Fibroblast of the aortic adventitia (primary cell): ENCODE measurements at places on chromosomes 13 and 19. TPM values are rescaled to one million over a fixed set of nuclear protein-coding genes. Genes with fewer than 3 reads are reported as not detected.
A peak's percentile ranks its signal among the peaks of the same experiment; 100 is the strongest.

DNA sequence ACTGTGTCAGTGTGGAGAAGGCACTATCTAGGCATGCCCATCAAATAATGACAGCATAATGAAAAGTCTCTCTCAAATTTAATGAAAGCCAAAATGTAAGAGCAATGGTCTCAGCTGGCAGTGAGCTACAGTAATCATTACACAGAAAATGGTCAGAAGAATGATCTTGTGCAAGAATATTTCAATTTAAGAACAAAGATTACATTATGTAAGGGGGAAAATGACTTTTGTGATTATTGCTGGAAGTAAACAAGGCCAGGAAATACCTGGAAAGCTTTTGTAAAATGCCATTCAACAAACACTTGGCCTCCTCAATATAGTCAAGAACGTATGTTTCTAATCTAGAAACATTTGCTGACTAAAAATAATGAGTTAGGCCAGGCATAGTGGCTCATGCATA, 89.1 kb downstream of the CAB39L start:
- DNase-seq = peak; percentile 58

- DNase-seq = no peak
Measured at GRCh38 chr19:34651747-34652146, 25.2 kb downstream of the SCGB2B2 start.

- no peak for DNase-seq
Measured at GRCh38 chr13:62710787-62711186, 1295.1 kb upstream of the PCDH20 start.

GRCh38 chr13:60837806-60838205, 440.8 kb downstream of the TDRD3 start:
- DNase-seq = peak; percentile 53

DNA sequence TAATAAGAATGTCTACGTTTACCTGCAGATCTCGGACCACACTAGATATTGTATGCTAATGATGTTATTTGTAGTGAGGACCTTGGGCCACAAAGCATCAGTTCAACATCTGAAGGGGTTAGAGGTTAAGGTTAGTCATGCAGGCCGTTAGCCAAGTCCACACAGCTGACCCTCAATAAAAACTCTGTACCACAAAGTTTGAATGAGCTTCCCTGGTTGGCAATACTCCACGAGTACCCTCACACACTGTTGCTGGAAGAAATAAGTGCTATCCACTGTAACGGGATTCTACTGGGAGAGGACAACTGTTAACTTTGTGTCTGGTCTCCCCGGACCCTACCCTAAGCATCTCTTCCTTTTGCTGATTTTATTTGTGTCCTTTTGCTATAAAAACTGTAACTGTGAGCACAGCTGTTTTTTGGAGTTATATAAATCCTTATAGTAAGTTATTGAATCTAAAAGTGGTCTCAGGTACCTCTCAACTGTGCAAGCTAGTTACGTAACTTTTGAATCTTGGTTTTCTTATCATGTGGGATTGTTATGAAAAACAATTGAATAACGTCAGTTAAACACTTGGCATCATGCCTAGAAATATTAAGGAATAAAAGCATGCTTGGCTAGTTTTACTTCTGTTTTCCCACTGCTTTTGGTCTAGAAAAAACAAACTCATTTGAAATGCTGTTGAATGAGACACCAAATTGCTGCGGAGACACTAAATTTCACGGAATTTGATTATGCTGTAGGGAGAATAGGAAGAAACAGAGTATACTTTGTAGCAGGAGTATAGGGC, 181.5 kb downstream of the DNAJC3 start:
- peak; percentile 87 for DNase-seq

DNA sequence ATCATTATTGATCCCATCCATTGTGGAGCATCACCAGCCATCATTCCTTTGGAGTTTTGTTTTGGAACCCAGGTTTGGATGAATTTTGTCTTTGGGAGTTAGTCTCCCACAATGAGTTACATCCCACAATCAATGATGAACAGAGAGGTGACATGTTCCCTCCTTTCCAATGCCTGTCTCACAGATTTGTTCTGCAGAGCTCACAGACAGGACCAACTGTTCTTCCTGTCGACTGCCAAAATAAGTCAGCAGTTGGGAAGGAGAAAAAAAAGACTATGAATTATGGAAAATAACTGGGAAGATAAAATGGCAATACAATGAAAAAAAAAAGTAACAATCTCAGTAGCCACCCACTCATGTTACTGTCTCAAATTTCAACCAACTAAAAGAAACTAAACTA, 489.1 kb downstream of the MYO16 start:
- no peak for DNase-seq

- DNase-seq = no peak
Measured at GRCh38 chr19:30206187-30206586, 166.0 kb upstream of the ZNF536 start.

Gene OR7C1
- not detected in 2 replicates for total RNA-seq

GRCh38 chr19:28221736-28222135, 991.2 kb downstream of the UQCRFS1 start:
- DNase-seq = no peak

- DNase-seq = no peak
Measured at GRCh38 chr13:105170438-105170837, 1365.0 kb downstream of the EFNB2 start.

Gene OVOL3
- not detected in 2 replicates for total RNA-seq

Gene KIRREL2
- total RNA-seq = 0.25 TPM in 1 of 2 replicates, not detected in the other

Gene SIGLEC8
- total RNA-seq = not detected in 2 replicates

Gene ZNF835
- total RNA-seq = not detected in 2 replicates

Gene DHDH
- total RNA-seq = not detected in 2 replicates

- no peak for DNase-seq
Measured at GRCh38 chr19:34383599-34383998, 18.6 kb downstream of the GPI start.

- DNase-seq = no peak
Measured at GRCh38 chr13:26664876-26665275, 95.7 kb downstream of the GPR12 start.

- DNase-seq = peak; percentile 91
Measured at GRCh38 chr13:31485651-31486051, 253.7 kb upstream of the RXFP2 start.

Gene ZNF69
- total RNA-seq = 1.6 and 9.0 TPM in 2 replicates

Gene ZBTB7A
- 23.5 and 31.6 TPM in 2 replicates for total RNA-seq

Gene FAM216B
- total RNA-seq = 0.25 TPM in 1 of 2 replicates, not detected in the other

- no peak for DNase-seq
Measured at GRCh38 chr19:51772977-51773376, 12.0 kb downstream of the FPR2 start.

DNA sequence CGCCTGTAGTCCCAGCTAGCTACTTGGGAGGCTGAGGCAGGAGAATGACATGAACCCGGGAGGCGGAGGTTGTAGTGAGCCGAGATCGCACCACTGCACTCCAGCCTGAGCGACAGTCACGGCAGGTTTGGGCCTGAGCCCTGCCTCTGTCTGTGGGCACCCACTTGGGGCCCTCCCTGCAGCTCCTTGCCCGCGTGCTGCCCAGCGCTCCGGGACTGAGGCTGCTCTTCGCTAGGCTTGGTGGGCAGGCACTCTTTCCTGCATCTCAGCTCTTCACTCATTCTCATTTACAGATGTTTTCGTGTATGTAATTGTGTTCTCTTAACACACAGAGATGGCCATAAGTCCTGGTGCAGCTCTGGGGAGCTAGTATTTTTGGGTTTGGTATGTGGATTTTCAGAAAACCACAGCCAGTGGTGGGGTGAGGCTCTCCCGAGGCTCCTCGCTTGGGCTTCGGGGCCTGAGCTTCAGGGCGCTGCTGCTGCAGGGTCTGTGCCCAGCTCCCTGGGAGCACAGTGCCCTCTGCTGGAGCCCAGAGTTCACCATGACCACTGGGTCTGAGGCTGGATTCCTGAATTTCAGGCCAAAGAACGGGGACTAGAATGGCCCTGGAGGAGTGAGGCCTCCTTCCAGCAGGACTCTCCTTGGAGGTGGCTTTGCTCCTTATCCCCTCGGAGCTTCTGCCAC, 15.2 kb downstream of the UPF1 start:
- DNase-seq = peak; percentile 83

Gene FXYD7
- not detected in 2 replicates for total RNA-seq

Gene KEAP1
- total RNA-seq = 62.5 and 130 TPM in 2 replicates

Gene ZNF77
- total RNA-seq = 5.5 and 7.8 TPM in 2 replicates

Gene SIGLEC10
- not detected in 2 replicates for total RNA-seq

Gene TTYH1
- not detected in 2 replicates for total RNA-seq

- DNase-seq = no peak
Measured at GRCh38 chr19:19271828-19272599, 1.1 kb downstream of the TM6SF2 start.
